Sigmoid colon (tissue), 7 donors: ENCODE measurements at places on chromosomes 12 and 14. TPM values are rescaled to one million over a fixed set of nuclear protein-coding genes. Genes with fewer than 3 reads are reported as not detected.
A peak's percentile ranks its signal among the peaks of the same experiment; 100 is the strongest.

- DNase-seq = no peak
Observed at GRCh38 chr12:18942669-18943068, 186.9 kb upstream of the PLEKHA5 start.

DNA sequence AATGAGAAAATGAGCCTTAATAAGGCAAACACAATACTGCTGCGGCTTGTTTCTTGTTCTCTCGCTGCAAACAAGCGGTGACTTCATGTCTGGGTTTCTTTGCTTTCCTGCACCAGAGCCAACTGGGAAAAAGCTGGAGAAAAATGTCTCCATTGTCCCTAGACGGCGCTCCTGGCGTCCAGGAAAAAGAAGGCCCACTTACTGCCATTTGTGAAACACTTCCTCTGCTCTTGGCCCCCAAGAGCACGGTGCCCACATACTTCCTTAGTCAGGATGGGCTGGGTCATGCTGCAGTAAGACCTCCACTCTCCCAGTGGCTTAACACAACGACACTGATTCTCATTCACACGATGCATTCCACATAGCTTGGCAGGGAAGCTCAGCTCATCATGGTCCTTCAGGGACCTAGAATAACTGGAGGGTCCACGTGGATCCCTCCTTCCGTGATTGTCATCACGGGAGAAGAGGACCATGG, 86.0 kb upstream of the BCL11B start:
- DNase-seq = no peak

- DNase-seq = no peak
Observed at GRCh38 chr12:49983892-49984291, 11.1 kb downstream of the AQP6 start.

DNA sequence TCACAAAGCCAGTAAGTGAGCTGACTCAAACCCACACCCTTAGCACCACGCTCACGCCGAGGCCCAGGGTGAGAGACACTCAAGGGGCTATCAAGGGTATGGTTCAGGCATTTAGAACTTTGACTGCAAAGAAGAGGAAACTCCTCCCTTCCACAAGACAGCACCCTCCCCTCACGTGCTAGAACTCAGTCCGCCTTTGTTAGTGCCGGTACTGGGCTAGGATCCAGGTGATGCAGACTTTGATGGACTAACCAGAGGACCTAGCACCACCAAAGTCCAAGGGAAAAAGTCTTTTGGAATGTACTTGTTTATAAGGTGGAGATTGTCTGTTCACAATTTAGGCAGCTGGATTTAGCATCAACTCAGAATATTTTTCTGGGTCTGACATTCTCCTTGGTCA, 33.7 kb downstream of the VWF start:
- peak; percentile 68 for DNase-seq

DNA sequence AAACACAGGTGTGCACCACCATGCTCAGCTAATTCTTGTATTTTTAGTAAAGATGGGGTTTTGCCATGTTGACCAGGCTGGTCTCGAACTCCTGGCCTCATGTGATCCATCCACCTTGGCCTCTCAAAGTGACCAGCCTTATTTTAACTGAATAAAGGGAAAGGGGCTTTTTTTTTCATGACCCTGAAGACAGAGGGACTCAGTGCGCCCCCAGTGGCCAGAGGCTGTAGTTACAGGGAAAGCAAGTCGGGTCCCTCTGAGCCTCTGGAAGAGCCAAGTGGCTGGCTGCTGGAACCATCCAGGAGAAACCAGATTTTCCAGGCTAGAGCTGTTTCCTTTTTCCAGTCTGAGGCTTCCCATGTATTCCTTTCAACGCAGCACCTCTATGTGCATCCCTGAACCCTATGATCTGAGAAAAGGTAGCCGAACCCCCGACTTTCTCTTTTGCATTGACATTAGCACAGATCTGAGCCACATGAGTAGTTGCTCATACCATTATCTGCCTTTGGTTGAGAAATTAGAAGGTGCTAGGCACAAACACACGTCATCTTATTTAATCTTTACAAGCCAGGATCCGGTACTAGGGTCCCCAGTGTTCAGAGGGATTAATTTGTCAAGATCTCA, 342.7 kb downstream of the CACNA1C start:
- DNase-seq = no peak

- DNase-seq = no peak
Observed at GRCh38 chr12:52651726-52652261, at the start of gene KRT2. KRT2 (minus strand) TSS chr12:52652211; CDS start chr12:52652142, 69 bp downstream.

DNA sequence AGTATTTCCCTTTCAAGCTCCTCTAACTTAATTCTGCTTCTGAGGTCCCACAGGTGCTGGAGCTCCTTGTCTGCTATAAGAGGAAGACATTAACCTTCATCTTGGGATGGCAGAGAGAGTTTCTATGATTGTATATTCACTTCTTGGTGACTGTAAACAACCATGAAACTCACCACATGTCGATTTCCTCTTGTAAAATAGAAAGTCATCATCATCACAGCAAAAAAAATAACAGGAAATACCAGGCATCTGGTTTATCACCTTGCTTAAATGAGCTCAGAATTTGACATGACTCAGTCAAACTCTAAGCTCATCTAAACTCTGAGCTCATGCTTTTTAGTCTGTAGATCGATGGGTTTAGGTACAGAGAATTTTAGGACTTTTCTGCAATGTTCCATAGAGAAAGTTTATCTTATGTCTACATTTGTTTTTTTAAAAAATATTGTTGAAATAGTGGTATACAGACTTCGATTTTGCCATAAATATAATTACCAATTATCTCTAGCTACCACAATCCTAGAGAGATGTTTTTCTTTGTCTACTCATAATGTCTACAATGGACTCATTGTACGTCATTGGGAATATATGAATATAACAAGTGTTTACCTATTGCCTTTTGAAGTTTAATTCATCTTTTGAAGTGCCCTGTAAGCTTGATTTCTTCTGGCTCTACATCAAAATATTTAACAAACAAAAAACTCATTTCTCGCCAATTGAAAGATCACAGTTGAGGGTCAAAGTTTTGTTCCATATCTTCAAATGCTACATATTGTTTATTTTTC, 58.4 kb downstream of the IGF1 start:
- no peak for DNase-seq

DNA sequence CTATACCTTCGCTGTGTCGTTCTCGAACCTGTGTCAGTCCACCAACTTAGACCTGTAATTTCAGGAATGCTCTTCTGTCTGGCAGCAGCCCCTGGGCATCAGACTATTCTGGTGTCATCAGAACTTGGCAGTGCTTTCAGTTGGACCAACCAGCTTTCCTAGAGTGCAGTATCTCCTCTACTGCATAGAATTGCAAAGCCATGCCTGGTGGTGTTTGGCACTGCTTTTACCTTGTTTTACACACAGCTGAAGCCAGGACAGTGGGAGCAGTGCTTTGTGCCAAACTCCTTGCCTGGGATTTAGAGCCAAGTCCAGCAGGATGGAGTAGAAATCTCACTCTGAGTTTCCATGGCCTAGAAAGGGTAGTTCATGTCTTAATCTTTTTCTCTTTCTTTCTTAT, 1.5 kb downstream of the FLVCR2 start:
- peak; percentile 37 for DNase-seq

DNA sequence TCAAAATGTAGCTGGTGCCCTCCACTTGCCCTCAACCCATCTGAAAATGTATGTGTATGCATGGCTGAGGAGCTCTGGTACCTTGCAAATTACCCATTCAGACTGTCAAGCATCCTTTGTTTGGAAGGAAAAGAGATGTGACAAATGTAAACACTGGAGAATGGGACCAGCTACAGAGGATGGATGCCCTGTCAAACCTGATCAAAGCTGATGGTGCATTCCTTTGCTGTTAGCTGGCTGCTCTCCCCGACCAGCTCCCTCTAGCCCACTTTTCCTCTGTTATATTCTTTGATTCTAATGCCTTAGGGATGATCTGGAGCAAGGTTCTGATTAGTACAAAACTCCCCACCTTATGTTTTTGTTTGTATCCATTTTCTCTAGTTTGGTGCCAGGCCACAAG, 310.3 kb downstream of the C12orf75 start:
- no peak for DNase-seq

- no peak for DNase-seq
Observed at GRCh38 chr14:36241183-36241582, 64.7 kb upstream of the PTCSC3 start.

CLECL1 gene
- not detected for total RNA-seq

DYNC1H1 gene
- 417 TPM for total RNA-seq

CCDC196 gene
- total RNA-seq = not detected

VEZT gene
- total RNA-seq = 90.7 TPM

ST8SIA1 gene
- 57.3 TPM for total RNA-seq

CLEC1B gene
- total RNA-seq = not detected

ADSS1 gene
- total RNA-seq = 9.3 TPM

METTL1 gene
- total RNA-seq = 3.8 TPM
